IPS-NIHi11 (cell line): ENCODE measurements at places on chromosomes 1 and 21.

GRCh38 chr1:193634876-193635275 is 448.5 kb upstream of the B3GALT2 start:
- no peak for DNase-seq

GRCh38 chr1:180800945-180801344 is 111.8 kb upstream of the KIAA1614 start:
- no peak for DNase-seq

DNA sequence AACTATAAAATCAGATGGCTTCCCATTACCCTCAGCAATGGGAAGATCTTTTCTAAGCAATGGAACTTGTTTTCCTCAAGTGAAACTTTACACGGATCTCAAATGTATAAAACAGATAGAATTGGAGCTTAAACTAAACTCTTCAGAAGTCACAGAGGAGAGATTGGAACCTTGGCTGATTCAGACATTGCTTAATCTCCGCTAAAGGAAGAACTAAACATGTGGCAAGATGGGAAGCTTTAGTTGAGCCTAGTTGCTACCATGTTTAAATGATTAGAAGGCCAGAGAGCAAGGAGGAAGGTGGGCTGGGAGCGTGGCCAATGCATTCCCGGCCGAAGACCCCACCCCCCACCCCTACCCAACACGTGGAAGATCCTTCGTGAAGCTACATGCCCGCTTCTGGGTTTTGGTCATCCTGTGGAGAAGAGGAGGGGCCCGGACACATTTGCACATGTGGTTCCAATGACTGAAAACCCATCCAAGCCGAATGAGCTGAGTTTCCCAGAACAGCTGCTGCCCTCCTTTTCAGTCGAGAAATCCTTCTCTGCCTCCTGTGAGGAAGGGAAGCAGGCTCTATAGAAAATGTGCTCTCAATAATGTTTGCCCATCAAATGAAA is 164.3 kb downstream of the MIS18A start:
- DNase-seq, result no peak

DNA sequence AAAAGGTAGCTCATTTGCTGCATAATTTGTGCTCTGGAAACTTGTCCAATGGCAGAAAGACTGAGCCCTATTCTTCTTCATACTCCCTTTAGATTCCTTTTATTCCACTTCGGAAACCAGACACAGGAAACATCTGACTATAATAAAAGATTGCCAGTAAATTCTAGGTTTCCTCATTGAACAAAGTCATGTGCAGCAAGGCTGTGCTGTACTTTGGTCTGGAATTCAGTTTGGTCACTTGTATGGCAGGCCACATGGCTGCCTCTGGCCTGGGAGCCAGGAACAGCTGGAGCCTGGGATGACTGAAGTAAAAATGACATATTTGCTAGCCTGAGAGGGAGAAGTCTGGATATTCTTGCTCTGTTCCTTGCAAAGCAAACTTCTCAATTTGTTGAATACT is 79.6 kb downstream of the ST3GAL3 start:
- no peak for DNase-seq

DNA sequence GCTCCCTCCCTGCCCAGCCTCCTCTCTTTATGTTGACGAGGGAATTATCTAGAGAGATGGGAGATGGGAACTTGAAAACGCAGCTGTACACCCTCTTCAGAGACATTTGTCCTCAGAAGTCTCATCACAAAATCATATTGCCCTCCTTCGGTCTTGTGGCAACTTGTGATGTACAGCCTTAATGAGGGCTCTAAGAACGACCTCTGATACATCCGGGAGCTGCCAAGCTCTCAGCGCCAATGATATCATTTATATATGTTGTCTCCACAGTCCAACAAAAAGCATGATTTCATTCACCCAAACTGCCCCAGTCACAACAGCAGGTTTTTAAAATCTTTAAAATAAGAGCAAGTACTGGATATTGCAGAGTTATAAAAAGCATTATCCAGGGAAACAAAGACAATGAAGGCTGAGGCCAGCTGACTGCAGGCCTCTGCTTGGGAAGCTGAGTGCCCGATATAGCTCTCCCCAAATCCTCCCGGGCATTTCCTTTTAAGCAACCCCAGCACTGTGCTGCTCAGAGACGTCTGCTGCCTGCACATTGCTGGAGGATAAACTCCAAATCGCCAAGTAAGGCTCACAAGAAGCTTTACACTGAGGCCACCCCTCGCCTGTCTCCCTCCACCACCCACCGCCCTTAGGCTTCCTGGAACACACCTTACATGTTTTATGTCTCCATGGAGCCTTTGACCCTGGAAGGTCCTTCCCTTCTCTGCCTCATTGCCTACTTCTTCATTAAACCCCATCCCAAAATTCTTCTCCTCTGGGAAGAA is 236.1 kb downstream of the C1orf94 start:
- no peak for DNase-seq

GRCh38 chr1:211482306-211482705 is 9.7 kb downstream of the RD3 start:
- DNase-seq, result no peak

GRCh38 chr1:233025157-233025556 is 74.7 kb downstream of the NTPCR start:
- DNase-seq, result peak; percentile 81

DNA sequence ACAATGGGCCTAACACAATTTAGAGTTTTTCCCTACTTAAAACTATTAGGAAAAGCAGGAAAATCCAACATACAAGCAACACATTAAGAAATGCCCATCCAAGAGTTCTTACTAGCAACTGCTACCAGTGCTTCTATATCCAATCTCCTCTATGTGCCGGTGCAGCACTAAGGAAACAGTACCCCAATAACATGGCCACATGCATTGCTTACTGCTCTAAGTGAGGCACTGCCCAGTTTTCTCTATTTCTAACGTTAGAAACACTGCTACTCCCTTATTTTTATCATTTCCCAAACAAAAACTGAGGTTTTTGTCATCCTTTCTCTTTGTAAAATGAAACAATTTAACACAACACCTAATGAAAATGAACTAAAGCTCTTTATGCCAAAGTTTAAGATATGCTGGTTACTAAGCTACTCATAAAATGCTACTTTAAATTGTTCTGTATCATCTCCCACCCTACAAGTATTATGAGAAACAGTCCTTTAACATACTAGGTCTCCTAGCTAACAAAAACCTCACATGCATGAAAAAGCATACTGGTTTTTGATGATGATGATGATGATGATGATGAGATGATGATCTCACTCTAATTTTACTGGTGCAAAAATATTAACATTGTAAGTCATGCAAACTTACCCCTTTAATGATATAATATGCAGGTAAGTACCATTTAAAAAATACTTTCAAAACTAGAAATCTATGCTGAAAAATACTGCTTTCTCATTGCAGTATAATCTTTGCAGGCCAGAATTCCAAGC is 90.7 kb upstream of the TTC39A start:
- DNase-seq, result no peak

- no peak for DNase-seq
Observed at GRCh38 chr1:209767706-209768105, 11.9 kb downstream of the TRAF3IP3 start.

GRCh38 chr1:67846538-67846937 is 13.3 kb upstream of the GNG12 start:
- no peak for DNase-seq

DNA sequence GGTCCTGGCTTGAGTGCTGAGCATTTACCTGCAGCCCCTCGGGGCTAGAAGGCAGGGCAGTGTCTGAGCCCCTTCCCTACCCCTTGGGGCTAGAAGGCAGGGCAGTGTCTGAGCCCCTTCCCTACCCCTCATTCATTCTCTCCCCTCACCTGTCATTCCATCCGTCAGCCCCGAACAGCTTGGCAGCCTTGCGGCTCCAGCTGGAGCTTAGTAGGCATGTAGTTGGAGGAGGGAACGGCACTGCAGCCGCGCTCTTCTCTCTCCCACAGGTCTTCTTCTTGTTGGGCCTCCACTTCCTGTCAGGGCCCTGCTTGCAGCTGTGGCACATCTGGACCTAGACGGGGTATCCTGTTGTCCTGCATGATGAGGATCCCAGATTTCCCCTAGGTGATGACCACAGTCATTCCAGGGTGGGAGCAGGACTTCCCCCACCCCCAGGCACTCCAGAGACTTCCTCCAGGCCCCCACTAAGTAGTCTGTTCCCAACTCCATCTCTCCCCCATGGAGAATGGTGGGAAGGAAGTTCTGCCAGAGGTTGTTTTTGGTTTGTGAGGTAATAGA is 22.2 kb downstream of the MAPKAPK2 start:
- no peak for DNase-seq

GRCh38 chr1:99855914-99856450 is 5.8 kb downstream of the AGL start:
- no peak for DNase-seq

- peak; percentile 75 for DNase-seq
Observed at GRCh38 chr1:105137543-105138457, 1388.1 kb downstream of the AMY1C start.

GRCh38 chr1:157781048-157781447 is 4.1 kb upstream of the FCRL2 start:
- DNase-seq, result no peak

DNA sequence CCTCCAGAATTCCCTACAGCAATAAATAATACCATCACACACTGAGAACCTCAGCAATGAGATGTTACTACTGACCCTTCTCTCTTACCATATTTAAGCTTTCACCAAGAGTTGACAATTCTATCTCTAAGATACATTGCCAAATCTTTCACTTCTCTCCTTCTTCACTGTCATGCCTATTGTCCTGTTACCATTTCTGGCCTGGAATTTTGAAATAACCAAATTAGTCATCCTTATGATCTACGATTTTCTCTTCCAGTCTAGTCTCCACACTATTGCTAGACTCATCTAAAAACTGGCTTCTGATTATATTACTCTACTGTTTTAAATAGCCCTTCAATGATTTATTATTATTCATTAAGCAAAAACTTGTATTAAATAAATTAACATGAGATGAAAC is 656.1 kb upstream of the ADGRL4 start:
- DNase-seq, result no peak

GRCh38 chr1:223706077-223706973 is 6.0 kb upstream of the CAPN2 start:
- DNase-seq, result no peak

GRCh38 chr1:12397462-12398450 is 167.9 kb downstream of the VPS13D start:
- DNase-seq, result no peak

- no peak for DNase-seq
Observed at GRCh38 chr1:97308131-97308530, 586.5 kb downstream of the PTBP2 start.

DNA sequence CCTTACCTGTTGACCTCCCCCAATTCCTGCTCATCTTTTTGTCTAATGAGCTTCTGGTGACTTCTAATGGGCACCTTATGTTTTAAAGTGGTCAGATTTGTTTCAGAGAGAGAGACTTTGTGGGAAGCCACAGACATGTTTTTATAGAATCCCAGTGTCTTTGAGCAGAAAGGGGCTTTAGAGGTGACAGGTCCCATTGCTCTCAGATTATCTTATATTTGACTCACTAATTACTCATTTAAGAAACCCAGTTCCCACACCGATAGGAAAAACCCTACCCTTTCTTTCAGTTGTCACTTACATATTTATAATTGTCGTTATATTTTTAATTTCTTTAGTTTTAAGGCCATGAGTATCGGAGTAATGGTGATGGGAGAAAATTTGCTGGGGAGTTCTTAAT is 215.5 kb downstream of the CAMTA1 start:
- no peak for DNase-seq

- no peak for DNase-seq
Observed at GRCh38 chr1:183567584-183567983, 22.7 kb downstream of the NCF2 start.

DNA sequence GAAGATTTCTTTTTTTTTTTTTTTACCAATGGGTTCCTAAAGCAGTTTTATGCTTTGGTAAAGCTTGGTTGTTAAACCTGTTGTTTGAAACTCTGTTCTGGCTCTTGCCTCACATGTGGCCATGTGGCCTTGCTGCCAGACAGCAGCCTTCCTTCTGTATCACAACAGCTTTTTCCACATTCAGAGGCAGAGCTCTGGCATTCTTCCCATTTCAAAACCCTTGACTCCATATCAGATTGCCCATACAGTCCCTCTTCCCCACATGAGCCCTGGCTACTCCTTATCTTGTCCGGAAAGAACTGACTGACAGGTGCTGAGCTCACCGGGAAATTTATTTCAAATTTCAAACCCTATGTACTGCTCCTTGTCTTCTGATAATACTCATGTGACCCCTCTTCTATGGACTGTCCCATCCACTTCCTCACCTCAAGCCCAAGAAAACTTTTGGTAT is 38.5 kb upstream of the LAX1 start:
- DNase-seq, result no peak

GRCh38 chr1:230826166-230826875 is 42.0 kb downstream of the C1orf198 start:
- DNase-seq, result no peak

DNA sequence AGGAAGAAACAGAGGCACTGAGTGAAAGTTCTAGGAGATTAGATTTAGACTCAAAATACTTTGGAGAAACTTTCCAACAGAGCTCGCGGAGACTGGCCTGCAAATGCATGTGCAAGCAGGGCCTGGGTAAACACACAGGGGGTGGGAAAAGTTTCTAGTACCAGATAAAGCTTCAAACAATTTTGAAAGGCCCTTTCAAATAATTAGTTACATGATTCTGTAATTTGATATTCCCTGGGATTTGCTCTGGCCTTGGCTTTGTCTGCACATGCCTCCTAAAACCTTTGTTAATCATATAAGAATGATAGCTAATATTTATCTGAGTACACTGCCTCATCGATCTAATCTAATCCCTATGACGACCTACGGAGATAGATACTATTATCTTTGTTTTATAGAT is 31.3 kb downstream of the VTCN1 start:
- no peak for DNase-seq

DNA sequence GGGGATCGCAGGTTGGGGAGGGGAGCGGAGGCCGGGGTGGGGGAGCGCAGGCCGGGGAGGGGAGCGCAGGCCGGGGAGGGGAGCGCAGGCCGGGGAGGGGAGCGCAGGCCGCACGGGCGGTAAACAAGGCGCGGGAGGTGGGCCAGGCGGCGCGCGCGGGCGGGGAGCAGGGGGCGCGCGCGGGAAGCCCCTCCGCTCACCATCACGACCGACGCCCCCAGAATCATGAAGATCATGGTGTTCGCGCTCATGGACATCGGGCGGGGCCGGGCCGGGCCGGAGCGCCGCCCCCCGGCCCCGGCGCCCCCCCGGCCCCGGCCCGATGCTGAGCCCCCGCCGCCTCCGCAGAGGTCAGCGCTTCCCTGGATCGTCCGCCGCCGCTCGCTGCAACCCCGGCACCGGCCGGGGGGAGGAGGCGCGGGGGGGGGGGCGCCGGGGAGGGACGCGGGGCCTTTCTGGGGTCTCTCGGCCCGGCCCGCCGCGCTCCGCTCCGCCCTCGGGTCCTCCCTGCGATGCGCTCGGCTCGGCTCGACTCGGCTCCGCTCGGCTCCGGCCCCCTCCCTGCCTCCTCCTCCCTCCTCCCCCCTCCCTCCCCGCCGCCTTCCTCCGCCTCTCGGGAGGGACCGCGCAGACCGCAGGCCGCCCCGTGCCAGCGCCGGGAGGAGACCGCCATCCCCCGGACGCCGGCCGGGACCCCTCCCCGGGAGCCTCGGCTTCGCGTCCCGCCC is at the start of gene TMEM240:
TSS of gene TMEM240 (minus strand) at position 535 of the 728 bp plus-strand sequence. CDS start at position 257, 278 bp downstream.
- peak; percentile 95 for DNase-seq

DNA sequence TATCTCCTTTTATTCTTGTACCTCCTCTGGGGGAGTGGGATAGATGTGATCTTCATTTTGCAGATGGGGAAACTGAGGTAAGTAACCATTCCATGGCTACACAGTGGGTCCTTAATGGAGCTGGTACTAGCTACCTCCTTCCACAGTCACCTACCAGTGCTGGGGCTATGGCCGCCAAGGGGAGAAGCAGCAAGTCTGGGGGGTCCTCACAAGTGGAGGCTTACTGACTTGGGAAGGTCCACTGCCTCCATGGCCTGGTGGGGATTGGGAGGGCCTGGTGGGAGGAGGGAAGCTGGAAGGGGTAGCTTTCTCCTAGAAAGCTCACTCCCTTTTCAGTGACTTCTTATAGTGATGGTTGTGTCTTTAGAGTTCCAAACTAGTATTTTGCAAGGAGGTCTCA is 5.9 kb upstream of the FOXO6 start:
- no peak for DNase-seq
